ENCODE measurements at places on chromosomes 7 and 10.

DNA sequence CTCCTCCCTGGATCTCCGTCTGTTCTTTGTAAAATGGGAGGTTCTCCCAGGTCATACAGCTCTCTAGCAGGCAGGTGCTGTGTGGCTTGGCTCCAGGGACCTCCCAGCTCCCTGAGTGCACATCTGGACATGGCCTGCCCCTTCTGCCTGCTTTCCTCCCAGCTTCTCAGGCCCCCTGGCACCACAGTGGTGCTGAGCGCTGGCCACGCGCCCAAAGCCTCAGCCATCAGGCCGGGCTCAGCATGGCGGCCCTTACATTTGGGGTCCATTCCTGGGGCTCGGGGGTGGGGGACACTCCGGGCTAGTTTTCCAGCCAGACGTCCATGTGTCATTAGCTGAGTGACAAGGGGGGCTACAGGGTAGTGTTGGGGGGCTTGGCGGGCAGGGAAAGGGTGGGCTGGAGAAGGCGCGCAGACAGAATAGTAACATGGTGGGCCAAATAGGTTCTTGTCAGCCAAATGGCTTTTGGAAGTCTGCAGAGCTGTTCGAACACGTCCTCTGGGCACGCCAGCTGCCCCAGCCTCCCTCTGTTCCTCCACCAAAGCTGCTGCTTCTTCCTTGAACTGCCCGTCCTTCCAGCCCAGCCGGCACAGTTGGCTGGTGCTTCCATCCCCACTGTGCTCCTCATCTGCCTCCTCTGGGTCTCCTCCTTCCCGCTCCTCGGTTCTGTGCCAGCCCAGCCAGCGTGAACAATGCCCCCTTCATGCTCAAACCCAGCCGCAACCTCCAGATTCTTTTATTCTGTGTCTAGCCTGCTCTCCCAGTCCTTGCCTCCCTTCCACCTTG lies 65.9 kb downstream of the GOLGA7B start:
- DNase-seq: no peak

- peak; percentile 56 for DNase-seq
Observed at GRCh38 chr7:101542527-101543241, 86.4 kb downstream of the MYL10 start.

GRCh38 chr10:106947643-106948042 lies 216.9 kb downstream of the SORCS1 start:
- DNase-seq: no peak

GRCh38 chr7:24826662-24827020 lies 69.4 kb upstream of the GSDME start:
- no peak for DNase-seq

- no peak for DNase-seq
Observed at GRCh38 chr7:38632411-38632810, 1.2 kb upstream of the AMPH start.

GRCh38 chr7:39259391-39260003 lies 281.8 kb downstream of the POU6F2 start:
- DNase-seq: no peak

DNA sequence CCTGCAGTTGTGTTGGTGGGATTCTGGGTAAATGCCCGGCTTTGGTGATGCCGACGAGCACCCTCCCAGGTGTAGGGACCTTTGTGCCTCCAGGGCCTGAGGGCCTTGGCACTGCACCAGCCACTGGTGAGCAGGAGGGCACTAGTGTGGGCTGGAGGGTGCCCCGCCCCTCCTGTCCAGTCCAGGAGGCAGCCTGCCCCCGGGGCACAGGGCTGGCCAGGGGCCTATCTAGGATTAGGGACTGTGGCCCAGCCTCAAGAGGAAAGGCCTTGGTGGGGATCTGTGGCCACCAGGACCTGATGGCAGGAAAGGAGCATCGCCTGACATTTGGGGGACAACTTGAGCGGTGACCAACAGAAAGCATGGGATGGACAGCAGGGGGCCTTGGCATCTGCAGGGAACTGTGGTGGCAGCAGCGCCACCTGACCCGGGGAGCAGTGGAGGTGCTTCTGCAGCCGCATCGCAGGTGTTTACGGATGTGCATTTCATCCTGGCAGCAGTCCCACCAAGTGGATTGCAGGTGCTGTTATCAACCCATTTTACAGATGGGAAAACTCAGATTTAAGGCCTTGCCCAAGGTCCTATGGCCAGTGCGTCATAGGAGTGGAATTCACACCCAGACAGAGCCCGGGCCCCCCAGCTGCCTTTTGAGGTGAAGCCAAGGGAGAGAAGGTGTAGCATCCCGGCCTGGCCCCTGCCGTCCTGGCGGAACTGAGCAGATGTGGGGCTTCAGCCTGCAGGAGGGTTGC lies 11.1 kb downstream of the ZNF316 start:
- DNase-seq: no peak

- no peak for DNase-seq
Observed at GRCh38 chr10:60316029-60316428, 73.6 kb downstream of the ANK3 start.

DNA sequence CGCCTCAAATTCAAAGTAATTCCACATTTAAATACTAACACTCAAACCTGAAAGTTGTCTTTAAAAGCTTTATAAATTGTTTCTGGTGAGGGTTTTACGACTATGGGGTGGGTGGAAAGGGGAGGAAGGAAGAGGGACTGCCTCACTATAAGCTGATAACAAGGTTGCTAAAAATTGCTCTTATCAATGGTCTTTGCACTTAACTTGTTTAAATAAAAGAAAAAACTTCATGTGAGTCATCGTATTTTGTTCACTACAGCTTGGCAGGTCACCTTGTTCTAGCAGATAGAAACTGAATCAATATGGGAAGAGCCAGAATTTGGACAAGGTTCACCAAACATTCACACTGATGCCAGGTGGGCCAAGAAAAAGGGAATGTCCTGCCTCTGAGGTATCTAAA lies 129.2 kb downstream of the TES start:
- DNase-seq: no peak

GRCh38 chr10:110774069-110775019 lies 97.4 kb upstream of the PDCD4 start:
- no peak for DNase-seq

DNA sequence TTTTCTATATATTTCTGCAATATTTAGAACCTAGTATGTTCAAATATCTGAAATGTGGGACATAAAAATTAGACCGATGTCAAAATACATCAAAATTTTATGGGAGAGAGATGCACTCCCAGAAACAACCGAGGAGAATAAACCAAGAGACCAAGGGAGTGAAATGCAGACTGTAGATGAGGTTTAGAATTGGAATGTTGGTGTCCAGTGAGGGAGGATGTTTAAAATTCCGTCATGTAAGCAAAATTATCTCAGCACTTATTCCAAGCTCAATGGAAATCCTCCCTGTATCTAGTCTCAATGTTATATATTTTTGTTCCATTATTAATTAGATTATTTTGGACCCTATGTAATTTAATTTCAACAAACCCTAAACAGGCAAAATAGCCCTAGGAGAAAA lies 61.9 kb upstream of the MAGI2 start:
- DNase-seq: no peak

DNA sequence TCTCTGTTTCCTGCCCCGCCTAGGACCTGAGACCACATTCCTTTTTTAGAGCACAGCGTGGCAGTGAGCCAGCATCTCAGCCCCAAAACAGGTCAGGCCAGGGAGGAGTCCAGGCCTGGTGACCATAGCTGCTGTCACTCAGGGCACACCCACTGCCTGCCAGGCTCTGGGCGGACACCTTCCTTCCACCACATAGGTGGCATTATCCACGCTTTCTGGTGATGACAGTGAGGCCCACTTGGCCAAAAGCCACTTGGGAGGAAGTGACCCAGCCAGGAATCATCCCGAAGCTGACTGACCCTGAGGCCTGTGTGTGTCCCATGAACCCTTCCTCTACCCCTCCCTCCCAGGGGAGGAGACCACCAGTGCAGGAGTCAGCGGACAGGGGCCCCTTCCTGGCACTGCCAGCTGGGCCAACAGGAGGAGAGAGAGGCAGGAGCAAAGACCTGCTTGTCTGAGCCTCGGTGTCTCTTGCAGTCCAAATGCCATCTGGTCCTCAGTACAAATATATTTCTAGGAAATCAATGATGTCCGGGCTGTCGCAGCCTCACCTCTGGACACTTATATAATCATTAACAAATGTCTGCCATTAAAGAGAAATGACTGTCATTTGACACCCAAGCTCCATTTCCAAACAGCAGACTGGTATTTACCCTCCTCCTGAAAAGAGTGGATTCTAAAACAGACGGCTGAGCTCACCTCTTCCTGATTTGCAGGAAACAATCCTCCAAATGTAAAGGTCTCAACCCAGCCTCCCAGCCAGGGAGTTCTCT lies 63.0 kb downstream of the ABRAXAS2 start:
- no peak for DNase-seq

DNA sequence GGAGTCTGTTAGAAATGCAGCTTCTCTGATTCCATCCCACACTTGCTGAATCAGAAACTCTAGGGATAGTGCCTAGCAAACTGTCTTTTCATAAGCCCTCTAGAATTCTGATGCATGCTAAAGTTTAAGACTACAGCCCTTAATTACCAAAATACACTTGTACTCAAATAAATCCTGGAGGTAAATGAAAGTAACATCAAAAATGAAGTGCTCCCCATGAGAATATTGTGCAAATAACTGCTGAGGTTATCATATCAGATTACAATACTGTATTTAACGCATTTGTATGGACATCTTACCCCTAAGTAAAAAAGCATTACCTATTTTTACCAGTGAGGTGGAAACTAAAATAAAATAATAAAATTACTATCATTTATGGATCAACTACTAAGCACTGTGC lies 104.7 kb downstream of the CHCHD3 start:
- DNase-seq: no peak

DNA sequence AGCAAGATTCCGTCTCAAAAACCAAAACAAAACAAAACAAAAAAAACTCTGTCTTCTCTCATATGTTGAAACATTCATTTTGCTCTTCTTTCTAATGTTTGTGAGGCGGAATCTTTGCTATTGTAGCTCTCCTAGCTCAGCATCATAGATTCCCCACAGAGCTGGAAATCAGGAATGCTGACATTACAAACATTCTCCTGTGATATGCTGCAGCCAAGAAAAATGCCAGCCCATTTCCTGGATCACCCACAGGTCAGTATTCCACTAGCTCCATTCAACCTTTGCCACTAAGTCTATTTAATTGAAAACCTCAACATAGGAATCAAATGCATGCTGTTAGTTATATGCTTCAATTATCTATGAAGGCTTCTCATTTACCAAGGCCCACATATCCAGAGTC lies 186.3 kb downstream of the IPMK start:
- DNase-seq: no peak

DNA sequence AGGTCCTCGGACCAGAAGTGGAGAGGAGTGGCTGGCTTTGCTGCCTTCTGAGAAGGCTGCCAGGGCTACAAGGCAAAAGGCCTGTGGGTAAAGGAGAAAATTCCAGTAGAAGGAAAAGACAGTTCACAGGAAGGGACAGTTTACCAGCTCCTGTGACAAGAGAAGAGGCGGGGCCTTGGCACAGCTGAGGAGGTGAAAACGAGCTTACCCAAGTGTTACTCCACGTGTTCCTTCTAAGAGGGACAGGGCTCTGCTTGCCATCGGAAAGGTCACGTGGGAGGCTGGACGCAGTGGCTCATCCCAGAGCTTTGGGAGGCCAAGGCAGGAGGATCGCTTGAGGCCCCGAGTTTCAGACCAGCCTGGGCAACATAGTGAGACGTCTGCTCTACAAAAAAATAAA lies 129.4 kb upstream of the ZNF746 start:
- no peak for DNase-seq

- no peak for DNase-seq
Observed at GRCh38 chr7:26910221-26910620, 45.8 kb upstream of the SKAP2 start.

- DNase-seq: no peak
Observed at GRCh38 chr10:71587941-71588573, 131.5 kb downstream of the C10orf105 start.

DNA sequence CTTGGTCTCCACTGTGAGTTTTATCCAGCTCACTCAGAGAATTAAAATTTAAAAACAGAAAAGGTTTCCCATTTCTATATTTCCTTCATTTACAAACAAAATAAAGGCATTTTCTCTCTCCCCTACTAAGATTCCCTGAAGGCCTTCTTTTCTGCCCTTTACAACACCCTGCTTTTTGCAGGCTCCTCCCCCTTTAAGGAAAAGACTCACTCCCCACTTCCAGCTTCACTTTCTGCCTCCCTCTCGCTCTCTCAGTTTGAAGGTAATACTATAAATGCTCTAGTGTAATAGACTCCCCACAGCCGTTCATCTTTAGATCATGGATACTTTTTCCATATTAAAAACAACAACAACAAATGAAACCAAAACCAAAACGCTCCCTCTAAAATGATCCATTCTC lies 53.3 kb downstream of the CDHR3 start:
- DNase-seq: no peak

- no peak for DNase-seq
Observed at GRCh38 chr7:125059861-125060456, 130.3 kb upstream of the POT1 start.

- DNase-seq: no peak
Observed at GRCh38 chr10:131559450-131559911, 248.0 kb upstream of the TCERG1L start.

DNA sequence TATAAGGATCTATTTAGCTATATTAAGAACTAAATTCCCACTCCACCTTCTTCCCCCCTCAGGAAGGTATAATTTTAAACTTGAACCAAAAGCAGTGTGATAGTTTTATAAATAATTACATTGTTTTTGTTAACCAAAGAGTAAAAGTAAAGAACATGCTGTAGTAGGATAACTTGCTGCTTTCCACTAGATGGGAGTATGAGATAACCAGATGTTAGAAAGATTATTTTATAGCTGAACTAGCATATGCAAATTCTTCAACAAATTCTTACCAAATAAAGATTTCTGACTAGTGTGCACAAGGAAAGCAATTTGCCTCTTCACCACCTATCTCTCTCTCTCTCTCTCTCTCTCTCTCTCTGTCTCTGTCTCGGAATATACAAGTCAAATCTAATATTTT lies 31.8 kb downstream of the TES start:
- no peak for DNase-seq

- DNase-seq: no peak
Observed at GRCh38 chr7:146876411-146876810, 759.8 kb downstream of the CNTNAP2 start.

DNA sequence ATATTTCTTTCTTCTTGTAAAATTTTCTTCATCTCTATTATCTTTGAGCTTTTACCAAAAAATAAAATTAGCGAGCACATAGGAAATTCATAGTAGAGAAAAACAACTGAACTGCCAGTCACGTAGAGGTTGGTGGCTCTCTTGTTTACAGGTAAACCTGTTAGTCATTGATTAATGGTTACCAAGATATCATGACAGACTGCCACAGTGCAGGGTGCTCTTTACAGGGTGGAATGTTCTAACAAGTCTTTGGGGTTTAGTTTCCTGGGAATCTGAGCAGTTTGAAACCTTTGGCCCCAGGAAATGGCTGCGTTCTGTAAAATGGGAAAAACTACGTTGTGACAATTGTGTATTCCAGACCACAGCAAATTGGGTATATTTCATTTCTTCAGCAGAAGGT lies 407.3 kb upstream of the ADARB2 start:
- no peak for DNase-seq

GRCh38 chr7:126755381-126755780 lies 497.4 kb downstream of the GRM8 start:
- DNase-seq: no peak
